CD4-positive, CD25-positive, alpha-beta regulatory T cell (primary cell): ENCODE measurements at places on chromosomes 3 and 15. TPM values are rescaled to one million over a fixed set of nuclear protein-coding genes. Genes with fewer than 3 reads are reported as not detected.

RFT1 gene
- 12.9 TPM for total RNA-seq

CDHR4 gene
- 0.32 TPM for total RNA-seq

GMNC gene
- total RNA-seq: not detected

PLCB2 gene
- 305 TPM for total RNA-seq

ATP2B2 gene
- not detected for total RNA-seq

CPN2 gene
- not detected for total RNA-seq

NUP210 gene
- 125 TPM for total RNA-seq
